NCI-H1930 (cell line): ENCODE measurements at places on chromosomes 13 and 19.

DNA sequence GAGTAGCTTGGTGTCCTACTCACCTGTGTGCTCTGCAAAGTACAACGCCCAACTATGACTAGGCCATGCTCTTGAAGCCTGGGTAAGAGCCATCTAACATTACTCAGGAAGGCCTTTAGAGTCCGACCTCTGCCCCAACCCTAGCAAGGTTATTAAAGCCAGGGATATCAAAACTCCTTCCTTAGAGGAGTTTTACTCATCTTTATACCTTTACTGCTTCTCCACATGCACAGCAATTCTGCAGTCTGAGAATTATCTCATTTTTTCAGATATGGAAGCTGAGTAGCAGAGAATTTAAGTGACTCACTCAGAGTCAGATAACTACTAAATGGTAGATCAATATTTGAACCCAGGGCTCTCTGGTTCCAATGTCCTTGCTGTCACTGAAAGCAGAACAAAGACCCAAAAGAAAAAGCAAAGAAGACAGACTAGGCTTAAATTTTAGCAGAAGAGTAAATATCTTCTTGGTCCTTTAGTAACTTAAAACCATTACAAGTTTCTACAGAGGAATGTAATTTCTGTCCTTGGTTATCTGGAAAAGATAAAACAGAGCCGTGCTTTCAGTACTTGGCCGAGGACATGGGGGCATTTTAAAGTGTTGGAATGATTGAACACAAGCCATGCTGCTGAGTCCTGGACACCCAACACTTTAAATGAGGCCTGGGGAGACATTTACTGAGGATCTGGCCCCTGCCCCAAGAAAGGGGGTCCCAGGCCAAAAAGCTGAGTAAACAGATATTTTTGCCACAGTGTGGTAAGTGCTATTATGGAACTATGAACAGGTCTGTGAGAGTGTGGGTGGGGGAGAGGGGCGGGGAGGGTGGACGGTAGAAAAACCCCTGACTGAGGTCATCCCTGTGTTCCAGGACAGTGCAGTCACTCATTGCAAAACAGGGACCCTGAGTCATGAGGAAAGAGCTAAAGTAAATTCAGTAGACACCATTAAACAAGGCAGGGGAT lies 18.4 kb upstream of the KPNA3 start:
- DNase-seq, result no peak

DNA sequence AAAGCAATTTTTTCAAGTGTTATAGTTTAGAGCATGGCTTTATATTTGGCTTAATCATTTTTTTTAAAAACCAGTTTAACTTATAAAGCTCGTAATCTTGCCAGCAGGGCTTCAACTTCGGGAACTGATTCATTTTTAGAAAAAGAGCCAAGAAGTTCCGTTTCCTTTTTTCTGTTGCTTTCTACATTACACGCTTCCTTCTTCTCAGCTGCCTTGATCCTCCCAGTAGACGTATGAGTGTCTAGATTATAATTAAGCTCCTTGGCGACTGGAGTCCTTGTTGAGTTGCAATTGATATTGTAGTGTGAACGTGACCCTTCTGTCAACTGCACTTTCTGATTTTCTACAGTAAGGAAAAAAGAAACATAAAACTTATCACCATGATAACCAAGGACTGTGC lies 497.2 kb downstream of the DIAPH3 start:
- DNase-seq, result no peak

DNA sequence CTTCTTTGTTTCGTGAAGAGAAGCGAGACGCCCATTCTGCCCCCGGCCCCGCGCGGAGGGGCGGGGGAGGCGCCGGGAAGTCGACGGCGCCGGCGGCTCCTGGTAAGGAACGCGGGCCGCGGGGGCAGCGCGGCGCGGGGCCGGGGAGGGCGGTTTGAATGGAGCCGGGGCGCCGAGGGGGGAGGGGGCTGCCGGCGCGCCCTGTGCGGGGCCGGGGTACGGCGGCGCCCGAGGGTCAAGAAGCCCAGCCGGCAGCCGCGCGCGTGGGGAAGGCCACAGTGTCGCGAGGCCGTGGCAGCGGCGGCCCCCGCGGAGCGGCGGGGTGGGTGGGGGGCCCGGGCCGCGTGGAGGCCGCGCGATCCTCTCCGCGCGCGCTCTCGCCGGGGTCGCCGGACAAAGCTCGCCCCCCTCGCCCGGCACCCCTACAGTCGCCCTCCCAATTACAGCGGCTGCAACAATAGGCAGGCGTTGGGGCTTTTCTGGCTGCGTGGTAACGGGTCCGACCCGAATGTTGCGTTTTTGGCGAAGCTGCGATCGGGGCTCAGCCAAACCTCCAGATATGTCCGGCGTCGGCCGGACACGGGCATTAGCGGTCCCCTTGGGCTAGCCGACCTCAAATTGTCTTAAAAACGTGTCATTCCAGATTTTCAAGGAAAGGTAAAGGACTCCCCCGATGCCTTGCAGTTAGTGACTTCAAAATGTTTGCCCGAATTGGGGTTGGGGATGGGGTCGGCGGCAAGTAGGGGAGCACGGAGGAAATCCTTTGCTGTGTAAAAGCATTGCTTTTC lies 437 bp downstream of the SMARCA4 start:
- DNase-seq, result no peak

GRCh38 chr13:23105051-23105450 lies 75.7 kb upstream of the SGCG start:
- DNase-seq, result no peak

GRCh38 chr13:80931118-80931517 lies 590.2 kb upstream of the SPRY2 start:
- no peak for DNase-seq

DNA sequence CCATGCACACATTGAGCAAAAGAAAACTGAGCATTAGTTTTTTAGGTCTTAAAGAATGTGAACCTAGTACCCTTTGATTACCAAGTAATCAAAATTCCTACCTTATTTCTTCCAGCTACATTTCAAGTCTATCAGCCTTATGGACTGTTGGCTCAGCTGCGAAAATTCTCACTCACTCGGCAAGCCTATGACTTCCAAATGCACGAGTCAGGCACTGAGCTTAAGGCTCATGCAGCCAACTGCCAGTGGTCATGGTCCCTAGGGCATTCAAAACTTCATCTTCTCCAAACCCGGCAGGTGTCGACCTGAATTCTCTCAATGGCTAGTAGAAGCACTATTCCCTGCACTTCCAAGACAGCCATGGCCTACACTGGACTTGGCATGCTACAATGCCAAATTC lies 41.2 kb downstream of the RUBCNL start:
- no peak for DNase-seq

DNA sequence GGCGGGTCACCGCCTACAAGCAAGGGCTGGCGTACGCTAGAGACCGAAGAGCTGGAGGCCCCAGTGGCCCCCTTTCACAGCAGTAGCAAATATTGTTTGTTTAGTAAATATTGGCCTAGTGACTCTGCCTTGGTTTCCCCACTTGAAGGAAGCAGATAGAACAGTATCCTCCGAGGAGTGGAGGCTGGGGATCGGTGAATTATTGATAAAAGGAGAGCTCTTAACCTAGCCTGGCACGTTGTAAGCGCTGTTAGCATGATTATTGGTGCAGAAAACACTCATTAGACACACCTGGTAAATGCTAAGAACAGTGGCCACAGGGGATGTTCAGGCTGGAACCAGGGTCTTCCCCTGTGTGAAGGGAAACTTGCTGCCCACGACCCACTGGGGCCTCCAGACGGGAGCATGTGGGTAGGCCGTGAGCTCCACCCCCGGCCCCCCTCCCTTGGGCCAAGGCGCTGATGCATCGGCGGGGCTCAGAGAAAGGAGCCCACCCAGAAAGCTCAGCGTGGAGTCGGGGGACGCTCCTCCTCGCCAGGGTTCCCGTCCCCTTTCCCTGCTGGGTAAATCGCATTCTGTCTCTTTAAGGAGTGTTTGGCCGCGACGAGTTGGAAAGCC lies 2.3 kb downstream of the IER2 start:
- no peak for DNase-seq

- no peak for DNase-seq
Observed at GRCh38 chr19:49920624-49921363, 8.2 kb upstream of the ATF5 start.
